ENCODE measurements at places on chromosomes 2 and 18.

GRCh38 chr2:241049739-241050623 lies 51.6 kb downstream of the SNED1 start:
- no peak for DNase-seq

- DNase-seq = no peak
Observed at GRCh38 chr18:34001376-34001775, 223.3 kb downstream of the NOL4 start.

- DNase-seq = no peak
Observed at GRCh38 chr2:42372474-42373200, 11.6 kb upstream of the COX7A2L start.

GRCh38 chr18:34978953-34979608 lies 62.1 kb upstream of the MAPRE2 start:
- peak; percentile 78 for DNase-seq

DNA sequence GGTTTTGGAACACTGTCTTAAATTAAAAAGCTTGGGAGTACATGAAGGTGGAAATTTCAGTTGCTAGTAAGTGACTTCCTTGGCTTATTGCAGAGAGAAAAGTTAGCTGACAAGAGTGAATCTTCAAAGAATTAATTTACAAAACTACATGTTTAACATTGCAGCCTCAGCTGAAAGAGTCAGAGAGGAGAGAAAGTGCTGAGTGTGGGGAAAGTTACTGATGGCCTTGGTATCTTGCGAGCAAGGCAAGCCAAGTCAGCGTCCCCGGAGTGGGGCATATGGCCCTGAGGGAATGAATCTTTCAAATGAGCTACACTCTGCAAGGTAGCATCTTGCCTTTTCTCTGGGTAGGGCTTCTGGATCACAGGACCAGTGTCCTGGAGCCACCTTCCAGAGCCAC lies 131.3 kb downstream of the LPIN1 start:
- DNase-seq = no peak

- DNase-seq = no peak
Observed at GRCh38 chr2:89767572-89768435, 1076.3 kb downstream of the RPIA start.

Data from NCI-H345 (cell line).